ENCODE measurements at places on chromosomes 5 and 9.

GRCh38 chr5:96252596-96252995 is 180.5 kb downstream of the PCSK1 start:
- H3K4me3 ChIP-seq, result no peak overlapping the region
- H3K27ac ChIP-seq, result no peak overlapping the region
- no peaks in the 10 kb centered on the region for H3K4me1 ChIP-seq
- H3K27me3 ChIP-seq, result no peaks in the 10 kb centered on the region

DNA sequence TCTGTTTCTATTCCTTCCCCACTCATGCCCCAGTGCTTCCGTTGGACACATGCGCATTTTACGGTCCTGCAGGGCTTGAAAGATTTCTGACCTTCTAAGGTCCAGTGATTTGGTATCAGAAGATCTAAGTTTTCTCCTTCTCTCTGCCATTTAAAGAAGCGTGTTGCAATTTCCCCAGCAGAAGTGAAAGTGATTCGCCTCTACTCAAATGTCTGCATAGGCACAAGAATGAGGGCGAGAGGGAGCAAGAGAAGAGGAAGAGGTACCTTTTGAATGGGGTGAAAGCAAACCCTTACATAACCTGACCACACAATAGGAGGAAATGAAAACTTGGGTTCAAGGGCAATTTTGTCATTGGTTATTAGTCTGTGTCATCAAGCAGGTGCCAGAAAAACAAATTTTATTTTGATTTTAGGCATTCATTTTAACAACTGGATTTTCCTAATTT is 31.7 kb upstream of the NR3C1 start:
- no peaks in the 10 kb centered on the region for H3K27me3 ChIP-seq
- no peak overlapping the region for H3K4me3 ChIP-seq
- no peak for DNase-seq
- no peak overlapping the region for H3K27ac ChIP-seq

DNA sequence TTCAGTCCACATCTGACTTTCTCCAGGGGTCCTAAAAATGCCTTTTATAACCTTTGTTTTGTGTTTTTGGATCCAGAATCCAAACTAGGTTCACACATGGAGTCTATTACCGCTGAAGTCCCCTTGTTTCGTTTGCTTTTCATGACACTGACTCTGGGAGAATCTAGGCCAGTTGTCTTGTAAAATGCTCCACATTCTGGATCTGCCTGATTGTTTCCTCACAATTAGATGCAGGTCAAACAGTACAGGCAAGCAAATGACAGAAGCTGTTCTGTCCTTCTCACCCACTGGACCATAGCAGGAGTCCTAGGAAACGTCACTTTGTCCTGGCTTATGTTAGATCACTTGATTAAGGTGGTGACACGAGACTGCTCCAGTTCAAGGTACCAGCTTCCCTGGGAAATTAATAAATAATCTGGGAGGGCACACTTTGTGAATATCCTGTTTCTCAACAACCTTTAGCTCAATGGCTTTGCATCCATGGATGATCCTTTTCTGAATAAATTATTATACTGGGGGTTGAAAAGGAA is 34.1 kb downstream of the FABP6 start:
- no peak overlapping the region for H3K4me3 ChIP-seq
- no peak for DNase-seq
- no peak overlapping the region for H3K27ac ChIP-seq
- H3K4me1 ChIP-seq, result peaks cover 10% of the 10 kb centered on the region
- 0 out of 2 replicates have a peak, but pooled peaks cover 5% of the 10 kb centered on the region for H3K36me3 ChIP-seq

GRCh38 chr5:174775081-174775480 is 50.7 kb downstream of the MSX2 start:
- no peak for DNase-seq
- no peaks in the 10 kb centered on the region for H3K36me3 ChIP-seq
- H3K4me3 ChIP-seq, result no peak overlapping the region
- no peak overlapping the region for H3K27ac ChIP-seq
- H3K27me3 ChIP-seq, result no peaks in the 10 kb centered on the region

- H3K4me1 ChIP-seq, result peaks cover 3% of the 10 kb centered on the region
- no peaks in the 10 kb centered on the region for H3K36me3 ChIP-seq
Measured at GRCh38 chr5:35182910-35183535, 47.3 kb downstream of the PRLR start.

DNA sequence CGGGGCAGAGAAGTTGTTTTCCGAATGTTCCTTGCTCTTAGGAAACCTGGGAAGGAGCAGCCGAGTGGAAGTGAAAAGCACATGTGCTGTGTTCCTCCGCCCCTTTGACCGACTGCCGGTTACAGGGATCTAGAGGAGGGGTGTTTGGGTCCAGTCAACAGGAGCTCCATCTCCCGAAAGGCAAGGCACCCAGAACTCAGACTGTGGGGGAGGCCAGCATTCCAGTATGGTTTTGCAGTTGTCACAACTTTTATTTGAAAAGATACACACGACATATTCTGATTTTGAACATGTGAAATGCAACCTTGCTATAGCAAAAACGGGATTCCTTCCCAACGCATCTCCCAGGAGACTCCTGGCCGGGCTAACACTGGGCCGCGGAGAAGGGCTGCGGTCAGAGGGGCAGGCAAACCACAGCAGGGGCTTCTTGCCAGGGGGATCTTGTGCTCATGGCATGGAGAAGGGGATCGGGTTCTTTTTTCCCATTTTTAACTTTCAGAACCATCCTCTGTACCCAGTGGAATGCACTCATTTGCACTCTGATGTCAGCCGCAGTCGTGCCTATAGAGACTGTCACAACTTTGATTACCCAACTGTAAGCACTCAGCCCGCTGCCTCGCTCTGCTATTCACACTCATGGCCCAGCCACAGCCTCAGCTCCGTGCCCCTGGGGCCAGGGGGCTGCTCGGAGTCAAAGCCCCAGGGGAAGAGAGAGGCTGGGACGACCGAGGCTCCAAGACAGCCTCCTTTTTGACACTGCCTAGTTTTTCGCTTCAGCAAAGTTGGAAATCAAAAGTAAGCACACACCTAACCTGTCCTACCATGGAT is 3.9 kb downstream of the QRFP start:
- no peak overlapping the region for H3K4me3 ChIP-seq
- no peak overlapping the region for H3K27ac ChIP-seq
- DNase-seq, result no peak
- peaks cover 12% of the 10 kb centered on the region for H3K36me3 ChIP-seq
- H3K4me1 ChIP-seq, result no peaks in the 10 kb centered on the region

DNA sequence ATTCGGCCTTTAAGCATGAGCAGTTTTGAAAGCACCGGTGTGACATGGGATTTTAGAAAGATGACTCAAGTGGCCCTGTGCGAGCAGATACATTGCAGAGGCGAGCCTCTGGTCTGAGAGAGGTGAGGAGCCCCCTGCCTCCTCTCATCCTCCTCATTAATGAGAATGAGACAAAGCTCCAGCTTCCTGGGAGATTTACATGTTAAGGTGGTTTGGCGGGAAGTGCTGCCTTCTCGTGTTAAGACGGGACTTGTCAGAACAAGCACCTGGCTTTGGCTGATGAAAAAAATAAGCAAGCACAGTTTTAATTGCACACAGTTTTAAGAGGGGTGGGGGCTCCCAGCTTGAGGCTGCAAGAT is 68.1 kb downstream of the ACTL7B start:
- H3K27ac ChIP-seq, result no peak overlapping the region
- no peak overlapping the region for H3K4me3 ChIP-seq
- no peaks in the 10 kb centered on the region for H3K27me3 ChIP-seq
- peaks cover 3% of the 10 kb centered on the region for H3K4me1 ChIP-seq
- no peaks in the 10 kb centered on the region for H3K36me3 ChIP-seq
- no peak for DNase-seq

DNA sequence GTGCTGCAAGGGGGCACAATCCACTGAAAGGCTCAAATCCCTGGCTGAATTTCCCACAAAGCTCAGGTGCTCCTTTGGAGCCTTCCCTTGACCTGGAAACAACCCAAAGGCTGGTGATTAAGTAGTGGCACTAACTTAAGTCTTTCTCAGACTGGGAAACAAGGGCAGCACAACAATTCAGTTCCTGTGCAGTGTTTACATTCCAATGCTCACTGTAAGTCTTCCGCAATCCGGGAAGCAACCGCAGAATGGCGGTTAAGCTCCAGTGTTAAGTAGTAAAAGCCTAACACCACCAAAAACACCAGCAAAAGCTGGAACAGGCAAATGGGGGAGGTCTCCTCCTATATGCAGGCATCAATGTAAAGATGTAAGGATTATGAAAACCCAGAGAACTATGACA is 117.2 kb downstream of the TRPM3 start:
- H3K27ac ChIP-seq, result no peak overlapping the region
- no peaks in the 10 kb centered on the region for H3K36me3 ChIP-seq
- no peaks in the 10 kb centered on the region for H3K27me3 ChIP-seq
- H3K4me1 ChIP-seq, result no peaks in the 10 kb centered on the region

GRCh38 chr5:23411994-23412393 is 95.4 kb upstream of the PRDM9 start:
- DNase-seq, result no peak
- no peak overlapping the region for H3K4me3 ChIP-seq
- no peaks in the 10 kb centered on the region for H3K4me1 ChIP-seq
- no peaks in the 10 kb centered on the region for H3K27me3 ChIP-seq

All from iPS DF 6.9 (cell line).